ENCODE measurements at places on chromosomes 7 and 10.

- DNase-seq = no peak
Measured at GRCh38 chr7:82477733-82478515, 34.3 kb upstream of the CACNA2D1 start.

DNA sequence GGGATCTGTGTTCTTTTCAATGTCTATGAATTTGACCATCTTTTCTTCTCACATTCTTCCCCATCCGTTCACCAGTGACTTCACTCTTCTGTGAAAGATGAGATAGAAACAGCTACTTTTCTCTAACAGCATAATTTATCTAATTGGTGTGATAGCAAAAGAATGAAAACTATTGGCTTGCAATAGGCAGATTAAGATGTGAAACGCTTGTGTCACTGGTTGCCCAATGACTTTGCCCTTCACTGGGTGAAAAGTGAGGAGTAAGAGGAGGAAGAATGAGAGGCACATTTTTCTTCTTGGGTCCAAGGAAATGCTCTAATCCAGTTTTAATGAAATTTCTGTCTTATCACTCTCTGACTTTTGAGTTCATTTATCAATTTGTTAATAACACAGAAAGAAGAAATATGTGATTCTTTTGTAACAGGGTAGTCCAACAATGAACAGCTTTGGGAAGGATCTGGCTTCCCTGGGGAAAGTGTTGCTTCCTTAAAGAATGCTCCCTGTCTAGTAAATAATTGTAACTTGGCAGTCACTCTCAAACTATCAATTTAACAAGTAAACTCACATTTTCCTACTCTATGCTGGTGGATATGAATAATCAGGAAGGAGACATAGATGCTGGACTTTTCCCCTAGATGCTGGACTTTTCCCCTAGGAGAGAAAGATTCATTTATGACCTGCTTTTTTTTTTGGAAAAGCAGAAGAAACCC is 35.1 kb downstream of the BET1 start:
- DNase-seq = no peak

GRCh38 chr7:101817471-101818286 is at the start of gene CUX1:
CUX1 (plus strand) TSS chr7:101817626; CDS start chr7:101817640, 14 bp downstream.
- no peak for DNase-seq

- DNase-seq = no peak
Measured at GRCh38 chr10:27661514-27662286, 83.9 kb downstream of the MKX start.

DNA sequence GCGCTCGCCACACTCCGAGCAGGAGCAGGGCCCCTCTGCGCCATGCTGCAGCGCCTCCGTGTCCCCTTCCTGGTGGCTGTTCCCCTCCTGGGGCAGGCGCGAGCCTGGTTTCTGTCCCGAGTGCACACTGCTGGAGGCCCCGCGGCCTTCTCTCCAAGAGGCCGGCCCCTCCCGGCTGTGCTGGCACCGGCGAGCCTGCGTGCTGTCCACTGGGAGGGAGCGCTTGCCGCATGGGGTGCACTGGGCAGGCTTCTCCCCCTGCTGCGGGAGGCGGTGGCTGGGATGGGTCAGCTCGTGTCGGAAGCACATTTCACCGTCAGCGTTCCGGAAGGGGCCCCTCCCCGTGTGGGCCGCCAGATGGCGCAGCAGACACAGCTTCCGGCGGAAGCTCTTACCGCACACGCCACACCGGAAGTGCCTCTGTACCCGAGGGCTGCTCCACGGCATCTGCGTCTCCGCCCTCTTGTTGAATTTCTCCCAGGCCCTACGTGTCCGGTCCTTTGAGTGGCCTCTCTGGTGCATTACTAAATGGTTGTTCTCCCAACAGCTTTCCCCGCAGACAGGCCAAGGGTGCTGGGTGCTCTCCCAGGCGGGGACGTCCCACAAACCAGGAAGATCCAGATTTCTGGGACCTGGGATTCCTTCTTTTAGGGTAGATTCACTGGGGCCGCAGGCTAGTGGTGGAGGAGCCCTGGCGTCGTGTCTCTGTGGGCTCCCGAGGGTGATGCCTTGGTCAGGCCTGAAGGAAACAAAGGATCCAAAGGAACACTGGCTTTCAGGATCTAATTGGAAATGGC is 18.7 kb downstream of the ZNF786 start:
- DNase-seq = no peak

DNA sequence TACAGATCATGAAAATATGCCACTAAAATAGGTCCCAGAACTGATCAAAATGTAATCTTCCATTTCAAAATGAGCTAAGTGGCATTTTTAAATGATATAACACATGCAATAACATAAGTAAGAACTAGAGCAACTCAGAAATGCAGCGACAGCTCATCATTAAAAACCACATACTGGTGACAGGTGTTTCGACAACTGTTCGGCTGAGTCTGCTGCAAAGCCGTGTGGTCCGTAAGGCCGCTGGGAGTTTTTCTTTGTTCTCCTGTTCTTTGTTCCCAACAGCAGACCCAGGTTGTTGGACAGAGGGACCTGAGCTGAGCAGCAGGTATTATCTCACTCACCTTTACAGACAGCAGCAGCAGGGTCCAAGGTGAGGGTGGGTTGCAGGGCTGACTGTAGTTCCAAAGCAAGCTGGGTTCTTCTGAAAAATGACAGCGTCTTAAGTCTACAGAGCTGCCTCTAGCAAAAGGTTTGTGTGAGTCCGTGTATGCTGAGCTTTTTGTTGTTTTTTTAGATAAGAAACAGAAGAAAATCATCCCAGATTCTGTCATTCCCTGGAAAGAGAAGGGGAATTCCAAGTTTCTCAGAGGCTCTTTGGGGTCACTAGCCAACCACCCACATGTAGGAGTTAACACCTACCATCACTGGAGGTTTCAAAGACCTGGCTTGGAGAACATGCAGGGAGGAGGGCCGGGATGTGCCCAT is 45.4 kb upstream of the MACROH2A2 start:
- DNase-seq = no peak

GRCh38 chr10:17073725-17074540 is 55.7 kb downstream of the CUBN start:
- no peak for DNase-seq

Measured in amygdala (tissue), 56 donors.